ENCODE measurements at places on chromosomes 1 and 21.

DNA sequence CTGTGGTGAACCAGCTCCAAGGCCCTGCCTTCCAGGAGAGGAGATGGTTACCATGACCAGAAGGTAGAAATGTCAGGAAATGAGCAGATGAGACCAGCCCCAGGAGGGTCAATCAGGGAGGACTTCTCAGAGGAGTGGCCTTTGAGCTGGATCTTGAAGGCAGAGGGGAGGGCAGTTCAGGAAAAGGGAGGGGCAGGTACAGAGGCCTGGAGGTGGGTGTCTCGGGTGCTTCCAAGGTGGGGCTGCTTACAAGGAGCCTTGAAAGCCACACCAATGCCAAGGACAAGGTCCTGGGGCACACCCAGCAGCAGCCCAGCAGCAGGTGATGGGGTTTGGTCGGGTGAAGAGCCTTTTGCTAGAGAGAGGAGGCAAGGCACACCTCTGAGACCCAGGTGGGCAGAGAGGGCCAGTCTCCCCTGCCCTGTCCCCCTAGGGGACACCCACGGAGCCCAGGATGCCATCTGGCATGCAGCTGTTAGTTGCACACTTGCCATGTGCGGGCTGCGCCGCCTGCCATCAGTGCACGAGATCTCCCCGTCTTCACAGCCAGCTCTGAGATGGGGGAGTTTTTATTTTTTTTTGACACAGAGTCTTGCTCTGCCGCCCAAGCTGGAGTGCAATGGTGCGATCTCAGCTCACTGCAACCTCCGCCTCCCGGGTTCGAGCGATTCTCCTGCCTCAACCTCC, 18.5 kb downstream of the SLC66A1 start:
- DNase-seq, result no peak

DNA sequence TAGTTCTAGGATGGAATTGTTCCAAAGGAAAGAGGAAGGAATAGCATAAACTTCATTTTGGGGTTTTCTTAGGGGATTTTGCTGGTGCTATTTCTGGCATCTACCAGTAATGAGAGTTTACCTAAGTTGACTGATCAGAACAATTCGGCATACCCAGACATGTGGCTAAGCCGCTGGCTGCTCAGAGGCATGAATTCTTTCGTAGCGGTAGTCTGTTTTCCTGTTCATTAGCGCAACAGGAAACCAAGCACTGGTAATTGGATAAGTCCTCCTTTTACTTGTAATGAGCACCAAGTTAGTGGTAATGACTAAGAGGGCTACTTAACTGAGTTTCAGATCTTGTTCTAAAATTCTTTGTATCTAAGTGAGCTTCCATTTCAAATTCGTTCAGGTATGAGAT, 38.6 kb downstream of the C21orf91 start:
- peak; percentile 63 for DNase-seq

DNA sequence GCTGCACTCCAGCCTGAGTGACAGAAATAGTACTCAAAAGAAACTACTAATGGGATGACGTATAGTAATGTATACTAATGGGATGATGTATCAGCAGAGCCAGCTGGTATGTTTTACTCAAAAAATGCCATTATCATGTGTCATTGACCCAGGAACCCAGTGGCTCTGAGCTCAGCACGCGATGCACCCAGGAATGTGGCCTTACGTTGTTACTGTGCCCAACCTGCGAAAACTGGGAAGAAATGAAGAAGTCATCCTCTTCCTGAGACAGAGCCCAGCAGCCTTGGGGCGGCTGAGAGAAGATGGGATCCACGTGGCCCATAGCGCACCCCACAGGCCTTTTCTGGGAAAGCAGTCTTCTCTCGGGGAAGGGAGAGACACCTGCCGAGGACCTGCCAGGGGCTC, 8.8 kb downstream of the UBE2J2 start:
- no peak for DNase-seq

GRCh38 chr21:44701541-44701940, 4.6 kb downstream of the KRTAP10-12 start:
- DNase-seq, result no peak

DNA sequence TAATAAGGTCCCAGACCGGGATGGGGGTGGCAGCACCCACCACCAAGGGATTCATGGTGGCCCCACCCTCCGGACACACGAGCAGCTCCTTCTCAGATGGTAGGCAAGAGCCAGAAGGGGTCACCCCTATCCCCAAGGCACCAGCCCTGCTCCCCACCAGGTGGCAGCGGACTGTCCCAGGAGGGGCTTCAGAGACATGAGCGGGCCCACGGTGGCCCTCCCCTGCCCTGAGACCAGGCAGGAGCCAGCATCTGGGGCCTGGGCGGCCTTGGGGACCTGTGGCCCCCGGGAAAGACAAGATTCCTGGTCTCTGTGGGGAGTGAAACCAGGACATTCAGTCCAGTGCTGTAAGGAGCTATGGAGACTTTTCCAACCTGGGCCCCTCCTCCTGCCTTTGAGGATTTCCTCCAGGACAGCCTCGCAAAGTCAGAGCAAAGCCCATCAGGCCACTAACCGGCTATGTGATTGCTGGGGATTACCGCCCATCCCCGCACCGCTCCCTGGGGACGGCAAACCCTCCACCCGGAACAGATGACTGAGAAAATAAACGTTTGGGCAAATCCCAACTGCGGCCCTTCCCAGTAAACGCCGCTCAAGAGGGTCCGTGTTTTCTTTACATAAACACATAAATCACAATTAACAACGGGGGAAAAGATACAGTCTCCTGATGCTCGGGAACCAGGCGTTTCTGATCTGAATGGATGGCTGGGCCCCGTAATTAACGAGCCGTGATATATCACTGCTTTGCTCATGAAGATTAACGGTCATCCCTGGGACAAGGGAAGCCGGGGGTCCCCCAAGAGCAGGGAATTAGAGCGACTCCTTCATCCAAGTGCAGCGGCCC, 50.9 kb upstream of the ARHGEF16 start:
- no peak for DNase-seq

DNA sequence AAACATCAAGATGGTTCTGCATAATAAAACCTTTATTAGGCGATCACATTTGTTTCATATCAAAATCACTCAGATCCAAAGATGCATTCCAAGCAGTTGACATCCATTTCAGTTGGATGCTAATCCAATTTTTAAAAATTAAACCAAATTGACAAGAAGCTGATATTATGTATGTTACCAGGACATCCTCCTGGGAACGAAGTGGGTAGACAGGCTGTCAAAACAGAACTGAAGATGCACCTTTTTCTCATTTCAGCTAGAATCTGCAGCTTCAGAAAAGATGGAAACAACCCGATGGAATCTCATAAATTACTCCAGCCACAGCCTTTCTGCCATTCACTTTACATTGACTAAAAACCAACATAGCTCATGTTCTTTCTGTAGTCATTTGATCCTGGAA, 268.4 kb downstream of the PLPP3 start:
- no peak for DNase-seq

GRCh38 chr1:5765483-5765882, 226.7 kb downstream of the NPHP4 start:
- no peak for DNase-seq

DNA sequence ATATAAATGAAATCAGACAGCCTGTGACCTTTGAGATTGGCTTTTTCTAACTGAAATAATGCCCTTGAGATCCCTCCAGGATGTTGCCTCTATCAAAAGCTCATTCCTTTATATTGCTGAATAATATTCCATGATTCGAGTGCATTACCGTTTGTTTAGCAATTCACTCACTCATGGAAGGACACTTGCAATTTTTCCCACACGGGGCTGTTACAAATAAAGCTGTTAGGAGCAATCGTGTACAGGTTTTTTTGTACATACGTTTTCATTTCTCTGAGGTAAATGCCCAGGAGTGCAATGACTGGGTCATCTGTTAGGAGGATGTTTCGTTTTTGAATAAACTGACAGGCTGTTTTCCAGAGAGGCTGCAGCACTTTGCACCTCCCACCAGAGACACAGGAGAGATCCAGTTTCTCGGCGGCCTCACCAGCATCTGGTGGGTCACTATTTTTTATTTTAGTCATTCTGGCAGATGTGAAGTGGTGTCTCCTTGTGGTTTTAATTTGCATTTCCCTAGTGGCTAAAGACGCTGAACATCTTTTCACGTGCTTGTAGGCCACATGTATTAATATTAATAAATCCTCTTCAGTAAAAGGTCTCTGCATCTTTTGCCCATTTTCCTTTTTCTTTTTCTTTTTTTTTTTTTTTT, 11.0 kb downstream of the PRDM15 start:
- no peak for DNase-seq

GRCh38 chr1:23102289-23102688, 66.4 kb downstream of the LUZP1 start:
- no peak for DNase-seq

DNA sequence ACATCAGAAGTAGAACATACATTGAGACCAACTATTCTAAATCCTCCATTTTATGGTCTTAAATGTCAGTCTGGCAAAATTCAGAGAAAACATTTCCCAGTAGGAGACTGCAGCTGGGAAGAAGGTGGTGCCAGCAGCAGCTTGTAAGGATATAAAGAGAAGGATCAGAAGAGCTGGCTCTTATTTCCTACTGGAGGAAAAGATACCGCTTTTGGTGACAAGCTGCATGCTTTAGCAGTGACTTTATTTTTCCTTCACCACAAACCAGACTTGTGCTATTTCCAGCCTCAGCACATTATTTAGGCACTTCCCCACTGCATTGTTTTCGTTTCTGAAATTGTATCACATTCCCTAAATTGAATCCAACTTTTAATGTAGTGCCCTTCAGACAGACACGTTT, 28.4 kb downstream of the RNF11 start:
- no peak for DNase-seq

DNA sequence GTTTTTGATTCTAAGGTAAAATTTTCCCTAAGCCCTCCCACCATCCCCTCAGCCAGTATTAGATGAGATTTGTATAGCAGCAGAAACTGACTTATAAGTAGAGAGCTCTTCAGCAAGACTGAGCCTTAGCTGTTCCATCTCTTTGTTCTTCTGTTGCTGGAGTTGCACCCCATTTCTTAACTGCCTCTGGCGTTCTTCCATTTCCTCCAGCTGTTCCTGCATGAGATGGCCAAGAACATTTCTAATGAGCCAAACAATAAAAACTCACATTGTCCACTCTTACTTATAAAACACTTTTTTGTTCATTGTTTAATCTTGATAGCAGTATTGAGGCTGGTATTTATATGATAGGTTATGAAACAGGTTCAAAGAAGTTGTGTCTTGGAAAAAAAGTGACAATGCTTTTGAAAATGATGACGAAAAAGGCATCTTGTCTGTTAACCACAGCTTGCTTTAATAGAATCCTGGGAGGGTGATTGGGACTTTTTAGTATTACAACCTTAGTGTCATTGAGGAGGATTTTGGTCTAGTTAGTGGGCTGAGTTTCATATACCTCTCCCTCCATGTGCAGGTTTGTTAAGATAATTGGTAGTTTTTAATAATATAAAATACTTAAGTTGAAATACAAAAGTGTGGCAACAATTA, 18.3 kb downstream of the SYNC start:
- no peak for DNase-seq
